ENCODE measurements at places on chromosomes 6 and 20.

- DNase-seq = no peak
These were observed 39.2 kb downstream of the GNAS start for GRCh38 chr20:58891718-58892140.

DNA sequence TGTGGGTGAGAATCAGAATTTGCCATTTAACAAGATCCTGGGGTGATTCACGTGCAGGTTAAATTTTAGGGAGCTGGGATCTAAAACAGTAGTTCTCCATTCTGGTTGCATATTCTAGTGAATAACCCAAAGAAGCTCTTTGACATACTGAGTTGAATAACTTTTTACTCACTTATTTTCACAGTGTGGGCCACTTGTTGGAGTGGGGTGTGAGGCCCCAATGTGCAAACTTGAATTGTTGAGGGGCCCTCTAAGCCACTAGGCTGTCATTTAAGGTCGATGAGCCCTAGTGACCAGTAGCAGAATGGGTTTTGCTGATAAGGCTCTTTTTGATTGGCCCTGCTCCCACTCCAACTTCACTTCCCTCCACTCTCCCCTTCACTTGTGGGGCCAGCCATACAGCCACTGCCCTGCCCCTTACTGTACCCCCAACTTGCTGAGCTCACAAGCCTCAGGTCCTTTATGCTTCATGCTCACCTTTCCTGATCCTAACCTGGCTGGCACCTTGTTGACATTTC is 33.6 kb upstream of the RIPOR2 start:
- no peak for DNase-seq

- no peak for DNase-seq
These were observed 180.6 kb downstream of the FOXA2 start for GRCh38 chr20:22403632-22404361.

- DNase-seq = no peak
These were observed 1.5 kb upstream of the COL9A3 start for GRCh38 chr20:62815066-62815991.

DNA sequence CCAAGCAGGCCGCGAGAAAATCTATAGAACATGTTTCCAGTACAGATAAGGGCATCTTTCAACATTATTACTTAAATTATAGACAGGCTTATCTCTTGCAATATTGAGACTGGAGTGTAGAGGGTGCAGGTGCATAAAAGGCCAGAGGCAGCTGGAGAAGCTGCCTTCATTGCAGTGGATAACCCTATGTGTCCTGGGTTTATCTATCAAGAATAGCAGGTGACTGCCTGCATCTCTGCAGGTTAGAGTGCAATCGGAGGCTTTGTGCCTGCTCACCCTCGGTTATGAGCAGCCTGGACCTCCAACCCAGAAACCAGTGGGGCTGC is 28.7 kb upstream of the ECI2 start:
- no peak for DNase-seq

GRCh38 chr6:46895930-46896329 is 25.8 kb downstream of the ADGRF5 start:
- no peak for DNase-seq

- DNase-seq = no peak
These were observed 47.3 kb upstream of the TNFAIP3 start for GRCh38 chr6:137819740-137820139.

GRCh38 chr6:133553652-133554051 is 312.5 kb downstream of the EYA4 start:
- no peak for DNase-seq

DNA sequence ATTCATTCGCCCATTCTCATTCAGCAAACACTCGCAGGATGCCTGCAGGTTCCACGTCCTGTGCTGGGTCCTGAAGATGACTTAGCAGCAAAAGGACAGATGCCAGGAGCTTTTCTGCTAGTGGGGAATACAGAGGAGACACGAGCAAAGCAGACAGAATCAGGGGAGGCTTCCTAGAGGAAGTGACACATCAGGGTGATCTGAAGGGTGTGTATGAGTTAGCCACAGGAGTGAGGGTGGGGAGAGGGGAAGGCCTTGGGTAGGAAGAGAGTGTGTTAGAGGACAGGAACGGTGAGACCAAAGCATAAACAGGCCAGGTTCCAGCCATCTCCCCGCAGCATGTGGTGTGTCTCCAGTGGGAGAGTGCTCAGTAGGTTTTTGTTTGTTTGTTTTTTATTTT is 73.4 kb upstream of the GTSF1L start:
- DNase-seq = no peak

GRCh38 chr20:32204205-32205109 is 3.1 kb downstream of the PLAGL2 start:
- DNase-seq = peak; percentile 85

DNA sequence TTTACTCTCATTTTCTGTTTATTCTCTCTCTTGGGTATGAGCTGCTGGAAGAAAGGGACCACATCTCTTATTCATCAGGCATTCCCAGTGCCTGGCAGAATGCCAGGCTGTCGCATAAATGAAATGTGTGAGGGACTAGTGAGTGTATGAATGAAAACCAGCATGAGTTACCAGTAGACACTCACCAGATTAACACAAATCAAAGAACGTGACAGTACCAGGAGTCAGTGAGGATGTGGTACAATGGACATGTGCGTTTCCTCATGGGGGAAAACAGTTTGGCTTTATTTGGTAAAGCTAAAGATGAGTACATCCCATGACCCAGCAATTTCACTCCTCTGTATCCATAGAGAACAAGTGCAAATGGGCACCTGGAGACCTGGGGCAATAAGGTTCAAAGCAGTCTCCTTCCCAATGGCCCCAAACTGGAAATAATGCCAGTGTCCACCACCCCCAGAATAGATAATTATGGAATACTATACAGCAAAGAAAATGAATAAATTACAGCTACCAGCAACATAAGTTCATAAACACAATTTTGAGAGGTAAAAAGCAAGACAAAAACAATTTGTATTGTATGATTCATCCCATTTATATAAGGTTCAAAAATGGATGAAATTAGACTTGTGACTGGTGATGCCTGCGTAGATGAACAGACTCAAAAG is 93.3 kb downstream of the CDH22 start:
- DNase-seq = no peak

- no peak for DNase-seq
These were observed 113.3 kb upstream of the SAMD5 start for GRCh38 chr6:147395158-147395557.

GRCh38 chr20:39004508-39004907 is 42.4 kb downstream of the DHX35 start:
- no peak for DNase-seq

DNA sequence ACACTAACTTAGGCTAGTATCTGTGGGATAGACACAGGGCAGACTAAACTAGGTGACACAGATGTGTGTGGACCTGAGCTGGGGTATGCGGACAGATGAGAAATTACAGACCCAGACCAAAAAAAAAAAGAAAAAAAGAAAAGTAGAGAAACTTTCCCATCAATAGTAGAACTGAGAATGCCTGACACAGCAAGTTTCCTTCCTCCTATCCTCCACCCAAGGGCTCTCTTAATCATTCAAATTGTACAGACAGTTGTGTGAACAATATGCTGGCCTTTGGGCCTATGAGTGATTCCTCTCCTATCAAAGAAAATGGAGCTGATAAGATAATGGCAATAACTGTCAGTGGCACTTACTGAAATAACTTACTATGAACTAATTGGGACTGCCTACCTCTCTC is 226.7 kb upstream of the PRDM1 start:
- DNase-seq = no peak

GRCh38 chr6:42117843-42118161 is 24.6 kb downstream of the C6orf132 start:
- DNase-seq = no peak

- no peak for DNase-seq
These were observed 309.5 kb upstream of the PRND start for GRCh38 chr20:4412216-4412615.

GRCh38 chr6:169190970-169191369 is 62.7 kb downstream of the THBS2 start:
- no peak for DNase-seq

DNA sequence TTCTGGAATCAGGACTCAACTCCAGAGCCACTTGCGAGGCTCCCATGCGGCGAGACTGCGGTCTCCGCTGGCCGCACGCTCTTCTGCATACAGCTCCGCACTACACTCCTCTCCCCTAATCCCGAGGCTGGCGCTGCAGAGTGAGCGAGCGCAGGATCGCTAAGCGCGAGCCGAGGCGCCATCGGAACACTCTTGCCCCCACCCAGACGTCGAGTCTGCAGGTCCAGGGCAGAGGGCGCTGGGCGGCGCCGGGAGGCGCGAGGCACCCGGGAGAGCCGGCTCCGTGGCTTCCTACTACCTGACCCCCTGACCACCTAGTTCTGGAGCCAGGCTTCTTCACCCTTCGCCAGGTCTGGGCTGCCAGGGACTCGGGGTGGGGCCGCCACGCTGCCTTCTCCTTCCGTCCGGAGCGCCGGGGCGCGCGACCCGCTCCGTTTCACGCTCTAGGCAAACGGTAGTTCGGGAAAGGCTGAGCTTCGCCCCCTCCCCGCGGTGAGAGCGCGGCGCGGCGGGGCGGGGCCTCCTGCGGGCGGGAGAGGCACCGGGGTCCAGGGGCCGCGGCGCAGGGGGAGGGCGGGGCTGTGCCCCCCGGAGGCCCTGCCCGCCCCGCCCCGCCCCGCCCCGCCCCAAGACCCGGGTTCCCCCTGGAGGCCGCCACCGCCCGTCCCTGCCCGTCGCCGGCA is 5.4 kb upstream of the TUBB2A start:
- DNase-seq = no peak

- DNase-seq = no peak
These were observed 80.1 kb downstream of the RIPOR3 start for GRCh38 chr20:50611128-50611810.

DNA sequence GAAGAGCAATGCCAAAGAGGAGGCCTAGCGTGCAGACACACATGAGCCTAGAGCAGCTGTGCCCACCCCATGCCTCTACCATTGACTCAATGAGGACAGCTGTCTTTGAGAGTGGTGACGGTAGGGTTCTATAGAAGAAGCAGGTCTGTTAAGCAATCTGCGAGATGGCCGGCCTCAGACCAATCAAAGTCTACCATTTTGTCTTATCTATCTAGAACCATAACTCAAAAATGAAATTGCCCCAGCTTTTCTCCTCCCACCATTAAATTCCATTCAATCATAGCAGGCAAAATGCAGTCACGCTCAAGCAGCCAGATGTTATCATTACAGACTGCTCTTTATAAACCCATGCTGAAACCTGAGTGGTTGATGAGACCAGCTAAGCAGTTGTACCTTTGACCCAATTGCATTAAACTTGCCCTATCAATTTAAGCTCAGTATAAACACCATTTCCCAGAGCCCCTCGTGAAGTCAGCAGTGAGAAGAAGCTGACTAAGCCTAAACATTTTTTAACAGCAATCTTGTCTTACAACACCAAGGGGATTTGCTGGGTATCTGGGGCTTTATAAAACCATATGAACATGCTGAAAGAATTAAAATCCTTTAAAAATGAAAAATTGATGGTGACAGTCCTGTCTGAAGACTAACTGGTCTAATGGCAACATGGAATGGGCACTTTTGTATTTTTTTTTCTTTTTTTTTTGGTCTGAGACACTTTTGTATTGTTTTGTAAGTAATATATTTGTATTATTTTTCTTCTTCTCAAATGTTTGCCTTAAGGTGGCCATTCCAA is 57.5 kb downstream of the FOXC1 start:
- no peak for DNase-seq

- DNase-seq = no peak
These were observed 57.8 kb downstream of the GMPR start for GRCh38 chr6:16296061-16296670.

GRCh38 chr20:36997121-36997520 is 45.6 kb upstream of the SAMHD1 start:
- no peak for DNase-seq

DNA sequence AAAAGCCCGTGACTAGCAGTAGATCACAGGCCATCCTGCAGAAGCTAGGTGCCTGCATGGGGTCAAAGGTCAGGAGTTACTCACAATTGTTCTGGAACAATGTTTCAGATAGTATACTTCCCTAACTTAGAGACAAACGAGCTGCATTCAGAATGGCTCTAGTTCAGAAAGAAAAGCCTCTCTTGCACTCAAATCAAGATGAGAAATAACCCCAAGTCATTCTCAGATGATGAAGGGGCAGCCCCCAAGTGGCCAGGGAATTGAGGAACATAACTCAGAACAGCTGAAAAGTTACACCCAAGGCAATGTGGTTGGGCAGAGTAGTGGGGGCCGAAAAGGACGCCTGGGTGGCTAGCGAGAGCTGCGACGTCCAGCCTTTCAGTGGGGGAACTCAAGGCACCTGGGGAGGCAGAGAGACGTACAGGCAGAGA is 27.8 kb downstream of the FYN start:
- no peak for DNase-seq

GRCh38 chr20:5390720-5391119 is 74.0 kb upstream of the PROKR2 start:
- no peak for DNase-seq

- DNase-seq = no peak
These were observed 32.3 kb upstream of the LGSN start for GRCh38 chr6:63352069-63352543.

DNA sequence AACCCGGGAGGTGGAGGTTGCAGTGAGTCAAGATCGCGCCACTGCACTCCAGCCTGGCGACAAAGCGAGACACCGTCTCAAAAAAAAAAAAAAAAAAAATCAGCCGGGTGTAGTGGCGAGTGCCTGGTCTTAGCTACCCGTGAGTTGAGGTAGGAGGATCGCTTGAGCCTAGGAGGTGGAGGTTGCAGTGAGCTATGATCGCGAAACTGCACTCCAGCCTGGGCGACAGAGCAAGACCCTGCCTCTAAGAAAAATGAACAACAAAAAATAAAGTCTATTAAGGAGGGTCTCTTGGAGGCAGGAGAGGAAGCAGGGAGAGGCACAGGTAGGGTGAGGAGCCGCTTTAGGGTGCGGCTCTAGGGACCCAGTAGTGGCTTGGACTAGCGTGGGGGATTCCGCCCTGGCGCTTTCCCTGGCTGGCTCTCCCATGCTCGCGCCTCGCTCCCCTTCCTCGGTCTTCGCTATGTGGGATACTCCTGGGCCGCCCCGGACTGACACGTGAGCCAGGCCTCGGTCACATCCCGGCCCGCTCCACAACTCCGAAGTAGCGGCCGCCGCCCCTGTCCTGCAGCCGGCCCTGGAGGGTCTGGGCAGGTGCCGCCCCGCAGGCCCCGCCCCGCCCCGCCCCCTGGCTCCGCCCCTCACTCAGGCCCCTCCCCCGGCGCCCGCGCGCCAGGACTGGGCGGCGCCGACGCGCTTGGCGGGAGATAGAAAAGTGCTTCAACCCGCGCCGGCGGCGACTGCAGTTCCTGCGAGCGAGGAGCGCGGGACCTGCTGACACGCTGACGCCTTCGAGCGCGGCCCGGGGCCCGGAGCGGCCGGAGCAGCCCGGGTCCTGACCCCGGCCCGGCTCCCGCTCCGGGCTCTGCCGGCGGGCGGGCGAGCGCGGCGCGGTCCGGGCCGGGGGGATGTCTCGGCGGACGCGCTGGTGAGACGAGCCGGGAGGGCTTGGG is at the start of gene MYBL2:
Gene MYBL2, plus strand, starts transcription at position 739 of the 953 bp plus-strand sequence. Its CDS starts 170 bp downstream, at position 909.
- DNase-seq = peak; percentile 46

- no peak for DNase-seq
These were observed 9.3 kb downstream of the AURKA start for GRCh38 chr20:56382696-56383095.

- no peak for DNase-seq
These were observed 2.8 kb downstream of the SERPINB9 start for GRCh38 chr6:2900221-2900807.

GRCh38 chr20:41137614-41138474 is 501 bp downstream of the PLCG1 start:
- DNase-seq = peak; percentile 56
